ENCODE measurements at places on chromosomes 6 and 20. TPM values are rescaled to one million over a fixed set of nuclear protein-coding genes. Genes with fewer than 3 reads are reported as not detected.

EPHA7 gene
- under 0.01 TPM for total RNA-seq

TUBB2A gene
- total RNA-seq, result 34.9 TPM

BHLHE23 gene
- total RNA-seq, result not detected

MAFB gene
- 3.0 TPM for total RNA-seq

PRDM1 gene
- 1.3 TPM for total RNA-seq

HLA-DMA gene
- 0.44 TPM for total RNA-seq

PTPRT gene
- total RNA-seq, result not detected

PBOV1 gene
- total RNA-seq, result not detected

DPM1 gene
- total RNA-seq, result 41.6 TPM

MAP1LC3A gene
- total RNA-seq, result 38.7 TPM

MRS2 gene
- total RNA-seq, result 10.9 TPM

RAD21L1 gene
- not detected for total RNA-seq

EEF1A2 gene
- 14.8 TPM for total RNA-seq

SGK1 gene
- total RNA-seq, result 272 TPM

CDC25B gene
- 18.3 TPM for total RNA-seq

CST4 gene
- total RNA-seq, result not detected

MDFI gene
- total RNA-seq, result 44.0 TPM

PRR18 gene
- not detected for total RNA-seq

TUBB1 gene
- not detected for total RNA-seq

TMEM170B gene
- total RNA-seq, result 2.0 TPM

ZC2HC1B gene
- not detected for total RNA-seq

RSPO4 gene
- not detected for total RNA-seq

ACSS1 gene
- total RNA-seq, result 13.9 TPM

FAM83C gene
- total RNA-seq, result not detected

WFDC8 gene
- total RNA-seq, result not detected

BPIFB2 gene
- not detected for total RNA-seq

DEFB132 gene
- total RNA-seq, result not detected

TREM2 gene
- not detected for total RNA-seq

CPNE5 gene
- 5.7 TPM for total RNA-seq

TRIM10 gene
- total RNA-seq, result under 0.01 TPM

DEF6 gene
- 0.65 TPM for total RNA-seq

SOX18 gene
- total RNA-seq, result 29.6 TPM

CST2 gene
- total RNA-seq, result not detected

LRRC73 gene
- total RNA-seq, result under 0.01 TPM

IRF4 gene
- not detected for total RNA-seq

PARD6B gene
- total RNA-seq, result 0.20 TPM

RTF2 gene
- 96.2 TPM for total RNA-seq

DACT2 gene
- not detected for total RNA-seq

GPR31 gene
- not detected for total RNA-seq

PAK5 gene
- not detected for total RNA-seq

CTCFL gene
- total RNA-seq, result not detected

CLIC5 gene
- under 0.01 TPM for total RNA-seq

IMPG1 gene
- total RNA-seq, result not detected

ERVFRD-1 gene
- under 0.01 TPM for total RNA-seq

RAB22A gene
- 8.3 TPM for total RNA-seq

OPRM1 gene
- not detected for total RNA-seq

PSORS1C1 gene
- 6.7 TPM for total RNA-seq

SMIM8 gene
- total RNA-seq, result 2.0 TPM

CLDN20 gene
- total RNA-seq, result not detected

TRAPPC3L gene
- not detected for total RNA-seq

TGM2 gene
- total RNA-seq, result 343 TPM

DSP gene
- 19.2 TPM for total RNA-seq

All from lung microvascular endothelial cell (primary cell).